T-helper 17 cell (primary cell): ENCODE measurements at places on chromosomes 1 and 21. TPM values are rescaled to one million over a fixed set of nuclear protein-coding genes. Genes with fewer than 3 reads are reported as not detected.
A peak's percentile ranks its signal among the peaks of the same experiment; 100 is the strongest.

DNA sequence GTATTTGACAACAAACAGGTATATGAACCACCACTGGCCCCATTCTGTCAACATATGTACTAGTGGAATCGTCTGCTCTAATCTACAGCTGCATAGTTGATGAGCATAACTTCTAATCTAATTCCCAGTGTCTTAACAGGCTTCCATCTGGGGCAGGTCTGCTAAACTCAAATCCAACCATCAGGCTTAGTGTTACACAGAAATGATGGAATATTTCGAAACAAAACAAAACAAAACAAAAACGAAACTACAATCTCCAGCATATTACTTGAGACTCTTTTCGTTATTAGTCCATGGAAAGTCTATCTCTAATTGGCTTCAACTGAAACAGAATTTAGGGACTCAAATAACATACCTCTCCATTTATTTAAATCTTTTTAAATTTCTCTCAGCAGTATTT is 37.6 kb downstream of the DIPK1A start:
- peaks cover 13% of the 10 kb centered on the region for H3K4me1 ChIP-seq
- H3K4me3 ChIP-seq = no peak overlapping the region
- peak overlapping the region; percentile 75 for H3K27ac ChIP-seq
- peaks cover 2% of the 10 kb centered on the region for H3K36me3 ChIP-seq
- no peak for DNase-seq

- no peaks in the 10 kb centered on the region for H3K27me3 ChIP-seq
- H3K36me3 ChIP-seq = peaks cover 2% of the 10 kb centered on the region
- H3K27ac ChIP-seq = peak overlapping the region; percentile 99
- no peak for DNase-seq
- peak overlapping the region; percentile 52 for H3K4me3 ChIP-seq
These were observed 14.8 kb upstream of the PTPRC start for GRCh38 chr1:198623752-198624647.

DNA sequence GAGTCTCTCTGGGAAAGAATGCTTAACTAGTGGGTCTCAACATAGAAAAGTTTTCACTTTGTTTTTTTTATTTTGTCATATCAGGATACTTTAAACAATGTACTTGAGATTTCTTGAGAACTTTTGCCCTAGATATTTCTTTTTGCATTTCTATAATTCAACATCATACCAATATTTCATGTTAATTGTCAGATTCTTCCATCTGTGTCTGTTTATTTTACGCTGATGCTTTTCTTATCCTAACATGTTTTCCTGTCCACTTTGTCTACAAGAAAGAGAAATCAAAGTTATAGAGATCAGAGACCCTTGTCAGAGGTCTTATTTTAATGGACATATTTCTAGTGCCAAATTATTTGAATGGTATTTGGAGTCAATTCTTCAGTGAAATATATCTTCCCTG is 95.5 kb upstream of the B3GALT2 start:
- H3K36me3 ChIP-seq = no peaks in the 10 kb centered on the region
- H3K27ac ChIP-seq = no peak overlapping the region
- no peak overlapping the region for H3K4me3 ChIP-seq

GRCh38 chr1:10598389-10598702 is 123.6 kb downstream of the PEX14 start:
- H3K27ac ChIP-seq = no peak overlapping the region
- H3K27me3 ChIP-seq = no peaks in the 10 kb centered on the region
- peaks cover 3% of the 10 kb centered on the region for H3K36me3 ChIP-seq
- H3K4me3 ChIP-seq = no peak overlapping the region
- no peaks in the 10 kb centered on the region for H3K4me1 ChIP-seq

DNA sequence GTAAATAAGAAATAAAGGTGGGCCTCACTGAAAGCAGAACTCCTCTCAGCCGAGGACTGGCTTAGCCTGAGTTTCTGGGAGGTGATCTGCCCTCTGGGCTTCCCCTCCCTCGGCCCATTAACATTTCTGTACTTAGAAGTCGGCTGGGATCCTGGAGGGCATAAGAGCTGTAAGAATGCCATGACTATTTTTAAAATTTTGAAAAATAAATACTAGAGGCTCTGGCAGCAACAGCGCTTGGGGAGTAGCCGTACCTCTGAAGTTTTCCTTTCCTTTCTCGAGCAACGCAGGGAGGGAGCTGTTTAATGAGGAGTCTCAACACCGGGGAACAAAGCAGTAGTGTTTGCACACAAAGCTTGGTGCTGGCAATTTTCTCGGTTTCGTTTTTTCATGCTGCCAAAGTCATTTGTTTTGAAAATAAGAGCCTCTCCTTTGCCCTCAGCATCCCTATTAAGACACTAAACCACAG is 498.7 kb downstream of the SMYD3 start:
- no peaks in the 10 kb centered on the region for H3K36me3 ChIP-seq
- no peaks in the 10 kb centered on the region for H3K4me1 ChIP-seq
- H3K27me3 ChIP-seq = no peaks in the 10 kb centered on the region
- DNase-seq = no peak
- H3K27ac ChIP-seq = no peak overlapping the region
- no peak overlapping the region for H3K4me3 ChIP-seq

DNA sequence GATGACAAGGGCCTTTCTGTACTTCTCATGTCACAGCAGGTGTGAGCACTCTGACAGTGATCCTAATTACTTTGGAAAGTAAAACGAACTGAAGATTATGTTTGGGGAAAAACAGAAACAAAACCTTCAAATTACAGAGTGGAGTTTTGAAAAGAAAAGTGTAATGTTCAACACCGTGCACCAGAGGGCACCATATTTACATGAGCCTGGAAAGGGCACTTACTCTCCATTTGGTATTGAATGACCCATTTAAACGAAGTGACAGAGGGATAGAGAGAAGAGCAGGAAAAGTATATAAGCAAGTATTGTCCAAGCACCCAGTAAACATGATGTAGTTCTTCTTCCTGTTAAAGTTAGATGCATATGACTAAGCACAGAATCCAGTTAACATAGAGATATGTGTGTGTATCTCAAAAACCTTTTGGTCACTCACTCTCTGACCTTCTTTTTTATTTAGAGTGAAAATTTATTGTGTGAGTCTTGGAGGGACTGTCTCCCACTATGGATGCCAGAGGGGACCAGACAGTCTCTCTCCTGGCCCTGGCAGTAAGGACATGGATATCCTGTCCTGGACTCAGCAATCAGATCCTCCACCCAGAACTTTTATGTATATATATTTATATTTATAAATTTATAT is 3.8 kb upstream of the RGSL1 start:
- no peaks in the 10 kb centered on the region for H3K36me3 ChIP-seq
- peaks cover 7% of the 10 kb centered on the region for H3K4me1 ChIP-seq
- DNase-seq = no peak
- no peak overlapping the region for H3K4me3 ChIP-seq

DNA sequence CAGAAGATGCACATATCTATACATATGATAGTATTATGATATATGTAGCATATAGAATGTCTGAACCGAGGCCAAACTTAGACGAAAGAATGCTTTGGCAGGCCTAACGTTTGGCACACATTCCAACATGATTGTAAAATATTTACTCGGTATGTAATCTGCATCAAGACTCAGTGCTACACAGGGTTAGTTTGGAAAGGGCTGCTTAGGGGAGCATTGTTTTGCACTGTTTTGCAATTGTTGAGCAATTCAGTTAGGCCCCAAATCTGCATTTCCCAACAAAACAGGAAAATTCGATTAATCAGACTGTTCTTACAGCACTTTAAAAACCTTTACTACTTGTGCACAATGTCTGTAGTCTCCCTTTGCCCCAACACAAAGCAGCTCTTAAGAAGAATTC is 216.0 kb upstream of the NEGR1 start:
- no peak overlapping the region for H3K4me3 ChIP-seq
- no peak for DNase-seq
- no peak overlapping the region for H3K27ac ChIP-seq
- H3K4me1 ChIP-seq = no peaks in the 10 kb centered on the region

DNA sequence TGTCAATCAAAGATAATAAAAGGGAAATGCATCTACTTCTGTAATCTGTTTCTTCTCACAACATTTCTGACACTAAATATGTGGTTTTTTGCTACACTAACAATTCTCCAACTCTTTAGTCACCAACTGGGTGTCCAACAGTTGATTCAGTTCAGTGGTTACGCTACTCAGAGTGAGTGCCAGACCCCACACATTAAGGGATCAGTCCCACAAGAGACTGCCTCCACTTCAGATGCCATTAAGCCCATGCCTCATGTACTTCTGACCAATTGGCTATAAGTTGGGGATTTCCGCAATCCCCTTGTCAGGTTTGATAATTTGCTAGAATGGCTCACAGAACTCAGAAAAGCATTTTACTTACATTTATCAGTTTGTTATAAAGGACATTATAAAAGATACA is 28.4 kb downstream of the RNF2 start:
- H3K27me3 ChIP-seq = no peaks in the 10 kb centered on the region
- H3K36me3 ChIP-seq = no peaks in the 10 kb centered on the region
- no peak overlapping the region for H3K4me3 ChIP-seq
- peaks cover 12% of the 10 kb centered on the region for H3K4me1 ChIP-seq
- no peak for DNase-seq

DNA sequence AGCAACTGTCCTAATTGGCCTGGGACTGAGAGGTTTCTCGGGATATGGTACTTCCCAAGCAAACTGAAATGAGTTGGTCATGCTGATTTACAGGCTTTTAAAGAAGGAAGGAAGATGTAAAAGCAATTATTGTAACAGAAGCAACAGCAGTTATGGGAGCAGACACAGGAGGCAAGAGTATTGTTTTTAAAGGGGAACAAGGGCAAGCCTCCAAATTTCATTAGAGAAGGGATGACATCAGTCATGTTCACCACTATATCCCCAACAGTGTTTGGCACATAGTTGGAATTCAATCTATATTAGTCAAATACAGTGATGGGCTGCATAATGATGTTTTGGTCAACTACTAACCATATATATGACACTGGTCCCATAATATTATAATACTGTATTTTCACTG is 46.0 kb upstream of the JUN start:
- no peak overlapping the region for H3K4me3 ChIP-seq
- no peak for DNase-seq
- no peaks in the 10 kb centered on the region for H3K27me3 ChIP-seq
- no peaks in the 10 kb centered on the region for H3K4me1 ChIP-seq
- H3K27ac ChIP-seq = no peak overlapping the region
- H3K36me3 ChIP-seq = peaks cover 6% of the 10 kb centered on the region

DNA sequence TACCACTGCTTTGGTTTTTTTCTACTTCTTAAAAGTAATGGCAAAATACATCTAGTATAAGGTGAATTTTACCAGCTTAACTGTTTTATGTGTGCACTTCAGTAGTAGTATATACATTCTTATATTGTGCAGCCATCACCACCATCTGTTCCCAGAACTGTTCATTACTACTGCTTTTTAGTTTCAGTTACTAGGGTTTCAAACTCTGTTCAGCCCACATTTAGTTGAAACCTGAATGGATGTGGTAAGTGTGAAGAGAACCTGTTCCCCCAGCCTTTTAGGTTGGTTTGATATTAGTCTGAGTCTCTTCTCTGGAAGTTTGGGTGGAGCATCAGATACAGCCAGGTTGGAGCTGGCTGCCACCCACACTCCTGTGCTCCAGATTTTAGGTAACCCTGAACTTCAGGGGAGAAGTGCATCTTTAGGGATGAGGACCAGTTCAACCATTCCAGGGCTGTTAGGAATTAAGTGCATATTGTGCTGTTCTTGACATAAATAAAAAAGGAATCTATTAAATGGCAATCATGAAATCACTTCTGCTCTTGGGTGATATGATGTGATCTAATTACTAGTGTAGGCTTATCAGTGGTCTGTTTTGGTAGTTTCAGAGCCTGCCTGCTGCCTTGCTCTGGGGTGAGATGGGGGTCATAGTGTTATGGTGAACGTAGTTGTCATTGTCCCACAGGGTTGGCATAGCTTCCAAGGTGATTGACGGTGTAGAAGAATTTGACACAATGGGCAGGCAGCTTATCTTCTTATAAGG is 32.1 kb downstream of the URB2 start:
- no peak overlapping the region for H3K27ac ChIP-seq
- no peaks in the 10 kb centered on the region for H3K27me3 ChIP-seq
- peaks cover 3% of the 10 kb centered on the region for H3K36me3 ChIP-seq
- DNase-seq = no peak

DNA sequence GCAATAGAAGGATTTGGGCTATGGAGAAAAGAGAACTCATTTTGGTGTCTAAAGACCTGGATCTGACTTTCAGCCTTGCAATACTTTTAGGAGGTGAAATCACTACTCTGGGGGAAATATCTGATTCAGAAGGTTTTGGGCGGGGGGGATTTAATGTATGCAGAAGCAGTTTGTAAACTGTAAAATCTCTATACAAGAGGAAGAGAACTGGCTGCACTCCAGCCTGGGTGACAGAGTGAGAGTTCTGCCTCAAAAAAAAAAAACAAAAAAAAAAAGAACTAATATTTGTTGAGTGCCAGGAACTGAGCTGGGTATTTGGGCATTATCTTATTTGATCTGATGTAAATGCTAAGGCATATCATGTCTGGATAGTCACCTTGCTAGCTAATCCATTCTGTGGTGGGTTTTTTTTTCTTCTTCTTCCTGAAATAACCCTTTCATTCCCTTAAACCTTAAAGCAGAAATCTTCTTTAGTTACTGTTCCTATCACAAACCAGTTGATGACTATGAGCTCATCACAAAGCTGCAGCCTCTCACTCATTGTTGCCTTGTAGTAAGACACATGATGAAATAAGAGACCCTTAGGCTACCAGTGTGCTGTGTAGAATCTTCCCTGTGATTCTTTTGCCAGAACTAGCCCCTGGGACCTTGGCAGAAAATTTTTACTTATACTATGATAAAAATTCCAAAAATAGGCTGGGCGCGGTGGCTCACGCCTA is 35.6 kb upstream of the SLC16A1 start:
- H3K27ac ChIP-seq = no peak overlapping the region
- H3K4me1 ChIP-seq = no peaks in the 10 kb centered on the region
- no peaks in the 10 kb centered on the region for H3K36me3 ChIP-seq
- no peak for DNase-seq

TAF5L gene
- 34.2 TPM for total RNA-seq

CELA3A gene
- total RNA-seq = not detected
